Urinary bladder (tissue), 4 donors: ENCODE measurements at places on chromosomes 5 and 9. TPM values are rescaled to one million over a fixed set of nuclear protein-coding genes. Genes with fewer than 3 reads are reported as not detected.

The PCDHGB7 gene
- total RNA-seq = 10.4 TPM

GRCh38 chr5:59709346-59709821, 184.1 kb downstream of the PDE4D start:
- no peak for DNase-seq

GRCh38 chr5:79151942-79152671, 40.5 kb downstream of the BHMT start:
- DNase-seq = no peak

The SLC6A3 gene
- total RNA-seq = not detected

The TMEM252 gene
- not detected for total RNA-seq

- no peak for DNase-seq
Observed at GRCh38 chr9:102087141-102087540, 348.7 kb upstream of the GRIN3A start.

GRCh38 chr5:75053054-75053303, 621 bp upstream of the GCNT4 start:
- no peak for DNase-seq

The ARL14EPL gene
- not detected for total RNA-seq

DNA sequence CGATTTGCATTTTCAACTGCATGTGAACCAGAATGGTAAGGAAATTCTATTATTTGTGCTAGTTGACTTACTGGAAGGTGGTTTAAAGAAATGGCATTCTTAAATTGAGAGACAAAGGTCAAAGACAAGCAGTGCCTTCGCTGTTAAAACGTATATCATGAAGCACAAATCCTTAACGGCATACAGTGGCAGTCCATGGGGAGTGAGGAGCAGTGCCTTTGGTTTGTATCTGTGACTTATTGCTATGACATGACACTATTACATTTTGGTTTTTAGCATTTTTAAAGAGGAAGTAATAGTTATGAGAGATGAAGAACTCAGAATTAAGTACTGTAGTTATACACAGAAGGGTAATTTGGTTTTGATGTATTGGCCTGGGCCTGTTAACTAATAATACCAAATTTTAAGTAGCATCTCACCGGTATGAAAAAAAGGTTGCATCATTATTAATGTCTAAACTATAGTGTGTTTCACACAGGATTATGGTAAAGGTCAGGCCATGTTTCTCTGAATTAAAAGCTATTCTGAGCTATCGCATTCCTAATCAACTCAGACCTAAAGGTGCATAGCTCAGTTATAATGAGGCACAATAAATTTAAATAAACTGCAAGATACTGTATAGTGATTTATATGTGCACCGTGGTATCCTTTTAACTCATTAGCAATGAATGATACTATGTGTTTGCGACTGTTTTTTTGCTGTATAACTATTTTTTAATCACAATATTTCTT, 339.8 kb upstream of the ARRDC3 start:
- no peak for DNase-seq

The NDST1 gene
- total RNA-seq = 27.1 TPM

The C5orf34 gene
- 9.7 TPM for total RNA-seq

The ANKRD55 gene
- not detected for total RNA-seq

GRCh38 chr9:132041798-132042197, 37.9 kb downstream of the MED27 start:
- DNase-seq = no peak

- no peak for DNase-seq
Observed at GRCh38 chr9:115328677-115329076, 210.7 kb upstream of the TNC start.

The EGFL7 gene
- 43.6 TPM for total RNA-seq

DNA sequence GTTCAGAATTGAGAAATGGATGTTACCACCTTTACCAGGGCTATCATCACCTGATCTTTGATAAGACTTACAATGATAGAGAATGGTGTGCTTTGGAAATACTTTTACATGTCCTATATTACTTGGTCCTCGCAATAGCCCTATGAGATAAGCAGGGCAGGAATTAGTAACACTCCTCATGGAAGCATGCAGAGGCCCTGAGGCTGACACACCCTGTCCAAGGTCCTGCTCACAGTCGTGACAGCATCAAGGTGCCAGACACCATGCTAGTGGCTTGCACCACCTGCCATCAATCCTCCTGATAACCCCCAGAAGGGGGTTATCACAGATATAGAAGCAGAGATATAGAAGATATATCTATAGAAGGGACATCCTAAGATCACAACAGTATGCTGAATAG, 216.8 kb upstream of the TBC1D2 start:
- no peak for DNase-seq

- no peak for DNase-seq
Observed at GRCh38 chr5:59254055-59254687, 639.4 kb downstream of the PDE4D start.

DNA sequence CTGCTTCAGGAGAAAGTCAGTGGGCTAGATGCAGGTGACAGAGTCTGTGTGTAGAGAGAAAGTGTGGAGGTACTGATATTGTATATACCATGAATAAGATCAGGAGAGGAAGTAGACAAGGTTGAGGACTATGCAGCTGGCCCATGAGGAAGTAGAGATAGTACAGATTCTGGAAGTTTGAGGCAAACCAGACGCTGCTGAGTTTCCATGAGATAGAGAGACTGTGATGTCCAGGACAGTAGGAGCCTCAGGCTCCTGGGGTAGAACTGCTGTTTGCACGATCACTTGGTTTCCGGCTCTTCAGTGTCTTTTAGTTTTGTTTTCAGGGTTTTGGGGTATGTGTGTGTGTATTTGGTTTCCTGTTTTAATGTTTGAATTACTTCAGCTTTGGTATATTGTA, 13.6 kb downstream of the OTULINL start:
- DNase-seq = no peak

The MAMDC4 gene
- total RNA-seq = 3.0 TPM

DNA sequence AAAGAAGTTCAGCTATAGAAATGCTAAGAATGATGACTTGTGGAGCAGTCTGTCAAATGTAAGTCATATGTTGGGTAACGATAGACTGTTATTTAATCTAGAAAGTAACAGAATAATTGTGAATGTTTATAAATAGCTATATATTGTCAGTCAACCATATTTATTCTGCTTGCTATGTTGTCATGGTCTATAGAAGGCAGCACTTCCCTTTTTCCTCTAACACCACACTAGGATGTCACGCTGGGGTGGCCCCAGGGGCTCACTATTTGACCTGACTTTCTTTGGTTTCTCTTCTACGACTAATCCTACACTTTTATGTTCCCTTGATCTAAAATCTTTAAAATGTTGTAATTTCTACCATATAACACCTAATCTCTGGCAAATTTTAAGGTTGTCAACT, 20.5 kb downstream of the ERAP2 start:
- no peak for DNase-seq

DNA sequence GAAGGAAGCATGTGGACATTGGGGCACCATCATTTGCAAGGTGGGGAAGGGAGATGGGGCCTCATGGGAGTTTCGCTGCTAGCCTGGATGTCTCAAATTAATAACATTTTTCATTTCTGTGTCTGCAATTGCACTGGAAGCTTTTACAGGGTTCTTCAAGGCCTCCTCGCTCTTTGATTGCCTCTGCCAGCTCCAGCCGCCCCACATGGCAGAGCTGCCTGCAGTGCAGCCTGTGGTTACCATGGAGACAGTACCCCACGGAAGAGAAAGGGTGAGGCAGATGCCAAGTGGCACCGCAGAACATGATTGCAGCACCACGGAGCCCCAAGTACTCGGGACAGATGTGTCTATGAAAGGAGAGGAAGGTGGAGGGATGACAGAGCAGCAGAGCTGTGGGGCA, 25.4 kb downstream of the CTNND2 start:
- no peak for DNase-seq

DNA sequence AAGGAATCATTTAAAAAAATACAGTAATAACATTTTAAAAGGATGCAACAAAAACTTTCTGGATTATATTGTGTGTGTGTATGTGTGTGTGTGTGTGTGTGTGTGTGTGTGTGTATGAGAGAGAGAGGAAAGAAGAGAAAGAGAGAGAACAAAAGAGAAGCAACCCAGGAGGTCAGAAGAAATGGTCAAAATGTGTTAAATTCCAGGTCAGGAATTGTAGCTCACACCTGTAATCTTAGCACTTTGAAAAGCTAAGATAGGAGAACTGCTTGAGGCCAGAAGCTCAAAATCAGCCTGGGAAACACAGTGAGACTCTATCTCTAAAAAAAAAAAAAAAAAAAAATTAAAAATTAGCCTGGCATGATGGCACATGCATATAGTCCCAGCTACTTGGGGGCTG, 311.8 kb upstream of the CDH12 start:
- no peak for DNase-seq

GRCh38 chr5:61569353-61569752, 237.3 kb downstream of the ZSWIM6 start:
- DNase-seq = no peak

DNA sequence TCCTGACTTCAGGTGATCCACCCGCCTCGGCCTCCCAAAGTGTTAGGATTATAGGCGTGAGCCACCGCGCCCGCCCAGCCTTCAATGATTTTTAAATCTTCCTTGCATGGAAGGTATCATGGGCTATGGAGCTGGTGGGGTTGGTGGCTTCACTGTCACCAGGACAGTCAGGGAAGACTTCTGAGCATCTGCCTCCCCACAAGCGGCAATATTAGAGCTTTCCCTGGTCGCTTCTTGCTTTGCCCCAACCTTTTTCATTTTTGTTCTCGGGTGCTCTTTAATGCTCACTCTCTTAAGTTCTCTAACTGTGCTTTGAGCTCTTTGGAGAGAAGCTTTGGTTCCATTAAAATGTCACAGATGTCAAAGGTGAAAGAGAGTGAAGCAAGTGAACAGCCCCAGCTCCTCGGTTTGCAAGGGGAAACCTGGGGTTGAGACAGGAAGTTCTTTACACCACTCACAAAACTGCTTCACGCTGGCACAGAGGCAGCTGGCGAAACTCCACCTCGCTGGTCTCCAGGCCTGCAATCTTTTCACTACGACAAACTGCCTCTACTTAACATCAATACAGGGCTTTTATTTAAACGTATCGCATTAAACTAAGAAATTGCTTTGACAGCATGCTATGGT, 142.5 kb upstream of the RETREG1 start:
- no peak for DNase-seq

The SPINK4 gene
- not detected for total RNA-seq

DNA sequence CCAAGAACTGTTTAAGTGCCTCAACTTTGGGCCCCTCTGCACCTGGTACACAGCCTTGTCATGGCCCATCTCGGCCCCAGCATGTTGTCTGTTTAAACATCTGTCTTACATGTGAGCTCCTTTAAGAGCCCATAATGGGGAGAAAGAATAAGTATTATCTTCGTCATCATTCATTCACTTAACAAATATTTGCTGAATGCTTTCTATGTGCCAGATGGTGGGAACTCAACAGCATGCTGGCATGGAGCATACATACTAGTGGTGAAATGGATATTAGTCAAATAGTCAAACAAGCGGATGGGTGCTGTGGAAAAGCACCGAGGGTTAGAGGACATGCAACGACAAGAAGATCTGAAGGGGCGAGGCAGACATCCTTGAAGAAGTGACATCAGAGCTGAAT, 54.5 kb downstream of the GABBR2 start:
- no peak for DNase-seq

- no peak for DNase-seq
Observed at GRCh38 chr9:137460363-137461315, 1.5 kb upstream of the NSMF start.

The FGFR4 gene
- 7.2 TPM for total RNA-seq

DNA sequence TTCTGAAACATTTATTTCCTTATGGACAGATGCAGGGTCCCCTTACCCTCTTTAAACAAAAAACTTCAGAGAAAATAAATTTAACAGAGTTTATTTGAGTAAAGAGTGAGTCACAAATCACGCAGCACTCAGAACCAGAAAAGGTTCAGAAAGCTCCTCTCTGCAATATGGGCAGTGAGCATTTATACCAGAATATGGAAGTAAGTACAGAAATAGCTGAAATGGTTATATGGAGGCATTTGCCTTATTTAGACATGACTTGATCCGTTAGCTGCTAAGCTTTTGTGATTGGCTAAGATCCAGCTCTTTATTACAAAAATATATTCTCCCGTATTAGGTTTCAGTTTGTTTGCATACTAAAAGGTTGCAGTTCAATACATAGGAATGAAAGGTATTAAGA, 1554.1 kb downstream of the EFNA5 start:
- no peak for DNase-seq

DNA sequence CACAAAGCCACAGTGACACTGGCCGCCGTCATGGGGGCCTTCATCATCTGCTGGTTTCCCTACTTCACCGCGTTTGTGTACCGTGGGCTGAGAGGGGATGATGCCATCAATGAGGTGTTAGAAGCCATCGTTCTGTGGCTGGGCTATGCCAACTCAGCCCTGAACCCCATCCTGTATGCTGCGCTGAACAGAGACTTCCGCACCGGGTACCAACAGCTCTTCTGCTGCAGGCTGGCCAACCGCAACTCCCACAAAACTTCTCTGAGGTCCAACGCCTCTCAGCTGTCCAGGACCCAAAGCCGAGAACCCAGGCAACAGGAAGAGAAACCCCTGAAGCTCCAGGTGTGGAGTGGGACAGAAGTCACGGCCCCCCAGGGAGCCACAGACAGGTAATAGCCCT, 26.1 kb downstream of the HRH2 start:
- no peak for DNase-seq
